GM23338 (cell line): ENCODE measurements at places on chromosomes 11 and 22. TPM values are rescaled to one million over a fixed set of nuclear protein-coding genes. Genes with fewer than 3 reads are reported as not detected.

SMIM35 gene
- total RNA-seq: not detected in 2 replicates

DNA sequence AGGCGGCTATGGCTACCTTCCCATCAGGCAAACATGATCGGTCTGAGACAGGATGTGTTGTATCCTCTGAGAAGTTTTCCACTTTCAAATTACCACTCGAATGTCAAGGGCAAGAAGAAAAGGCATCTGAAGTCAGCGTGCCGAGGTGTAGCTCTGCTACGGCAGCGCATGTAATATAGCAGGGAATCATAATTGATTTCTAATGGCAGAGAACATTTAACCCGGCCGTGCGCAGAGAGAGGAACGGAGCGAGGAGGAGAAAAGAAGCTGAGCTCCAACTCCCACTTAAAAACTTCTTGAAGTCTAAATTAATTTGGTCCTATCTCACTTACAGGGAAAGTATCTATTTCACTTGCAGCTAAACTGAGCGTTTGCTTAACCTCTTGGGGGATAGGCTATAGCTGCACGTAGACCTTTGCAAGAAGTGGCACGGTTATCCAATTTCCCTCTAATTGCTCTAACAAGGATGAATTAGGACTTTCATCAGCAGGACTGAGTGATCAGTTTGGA is 137.3 kb upstream of the KIRREL3 start:
- H3K27me3 ChIP-seq: no peaks in the 10 kb centered on the region
- no peak overlapping the region for H3K4me3 ChIP-seq

GRCh38 chr11:11701070-11701469 is 79.3 kb upstream of the GALNT18 start:
- H3K4me3 ChIP-seq: no peak overlapping the region
- no peak overlapping the region for H3K27ac ChIP-seq
- H3K27me3 ChIP-seq: no peaks in the 10 kb centered on the region
- H3K4me1 ChIP-seq: no peaks in the 10 kb centered on the region
- no peaks in the 10 kb centered on the region for H3K36me3 ChIP-seq

- H3K4me3 ChIP-seq: peak overlapping the region; percentile 98
- peaks cover 6% of the 10 kb centered on the region for H3K4me1 ChIP-seq
- peak; percentile 12 for DNase-seq
- H3K27me3 ChIP-seq: no peaks in the 10 kb centered on the region
- H3K27ac ChIP-seq: peak overlapping the region; percentile 93
- no peaks in the 10 kb centered on the region for H3K36me3 ChIP-seq
Measured at GRCh38 chr11:118572981-118573550, 857 bp downstream of the ARCN1 start.

- H3K27me3 ChIP-seq: no peaks in the 10 kb centered on the region
- no peaks in the 10 kb centered on the region for H3K4me1 ChIP-seq
- DNase-seq: peak; percentile 57
- no peak overlapping the region for H3K27ac ChIP-seq
Measured at GRCh38 chr11:32487270-32487669, 51.9 kb upstream of the WT1 start.

GRCh38 chr22:38202437-38203089 is 769 bp downstream of the MAFF start:
- H3K27ac ChIP-seq: peak overlapping the region; percentile 84
- H3K27me3 ChIP-seq: peaks cover 16% of the 10 kb centered on the region
- H3K36me3 ChIP-seq: no peaks in the 10 kb centered on the region
- H3K4me1 ChIP-seq: peaks cover 4% of the 10 kb centered on the region
- peak; percentile 72 for DNase-seq
- peak overlapping the region; percentile 85 for H3K4me3 ChIP-seq

GRCh38 chr11:103700622-103701021 is 335.8 kb upstream of the DDI1 start:
- no peak overlapping the region for H3K27ac ChIP-seq
- DNase-seq: no peak
- 0 out of 2 replicates have a peak, but pooled peaks cover 4% of the 10 kb centered on the region for H3K4me1 ChIP-seq
- no peak overlapping the region for H3K4me3 ChIP-seq
- no peaks in the 10 kb centered on the region for H3K27me3 ChIP-seq

GRCh38 chr22:45905924-45906865 is 70.8 kb downstream of the WNT7B start:
- no peak overlapping the region for H3K27ac ChIP-seq
- H3K4me3 ChIP-seq: no peak overlapping the region
- no peak for DNase-seq

GRCh38 chr11:105577641-105578040 is 32.2 kb upstream of the GRIA4 start:
- H3K27ac ChIP-seq: no peak overlapping the region
- no peaks in the 10 kb centered on the region for H3K27me3 ChIP-seq
- H3K4me1 ChIP-seq: no peaks in the 10 kb centered on the region
- H3K36me3 ChIP-seq: no peaks in the 10 kb centered on the region

GRCh38 chr11:125514336-125515101 is 18.5 kb upstream of the FEZ1 start:
- DNase-seq: no peak
- no peaks in the 10 kb centered on the region for H3K27me3 ChIP-seq
- no peak overlapping the region for H3K27ac ChIP-seq
- H3K4me1 ChIP-seq: peaks cover 29% of the 10 kb centered on the region

DNA sequence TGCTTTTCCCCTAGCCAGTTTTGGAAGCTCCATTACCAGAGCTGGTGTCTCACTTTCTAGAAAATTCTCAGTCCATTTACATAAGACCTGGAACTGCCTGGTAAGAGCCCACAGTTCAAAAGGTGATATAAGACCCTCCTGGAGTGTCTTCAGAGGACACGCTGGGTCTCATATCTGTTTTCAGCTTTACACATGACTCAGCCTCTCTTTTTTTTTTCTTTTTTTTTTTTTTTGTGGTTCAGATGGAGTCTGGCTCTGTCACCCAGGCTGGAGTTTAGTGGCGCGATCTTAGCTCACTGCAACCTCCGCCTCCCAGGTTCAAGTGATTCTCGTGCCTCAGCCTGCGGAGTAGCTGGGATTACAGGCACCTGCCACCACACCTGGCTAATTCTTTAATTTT is 30.7 kb downstream of the WEE1 start:
- no peak for DNase-seq
- H3K27ac ChIP-seq: no peak overlapping the region
- H3K4me3 ChIP-seq: no peak overlapping the region

DNA sequence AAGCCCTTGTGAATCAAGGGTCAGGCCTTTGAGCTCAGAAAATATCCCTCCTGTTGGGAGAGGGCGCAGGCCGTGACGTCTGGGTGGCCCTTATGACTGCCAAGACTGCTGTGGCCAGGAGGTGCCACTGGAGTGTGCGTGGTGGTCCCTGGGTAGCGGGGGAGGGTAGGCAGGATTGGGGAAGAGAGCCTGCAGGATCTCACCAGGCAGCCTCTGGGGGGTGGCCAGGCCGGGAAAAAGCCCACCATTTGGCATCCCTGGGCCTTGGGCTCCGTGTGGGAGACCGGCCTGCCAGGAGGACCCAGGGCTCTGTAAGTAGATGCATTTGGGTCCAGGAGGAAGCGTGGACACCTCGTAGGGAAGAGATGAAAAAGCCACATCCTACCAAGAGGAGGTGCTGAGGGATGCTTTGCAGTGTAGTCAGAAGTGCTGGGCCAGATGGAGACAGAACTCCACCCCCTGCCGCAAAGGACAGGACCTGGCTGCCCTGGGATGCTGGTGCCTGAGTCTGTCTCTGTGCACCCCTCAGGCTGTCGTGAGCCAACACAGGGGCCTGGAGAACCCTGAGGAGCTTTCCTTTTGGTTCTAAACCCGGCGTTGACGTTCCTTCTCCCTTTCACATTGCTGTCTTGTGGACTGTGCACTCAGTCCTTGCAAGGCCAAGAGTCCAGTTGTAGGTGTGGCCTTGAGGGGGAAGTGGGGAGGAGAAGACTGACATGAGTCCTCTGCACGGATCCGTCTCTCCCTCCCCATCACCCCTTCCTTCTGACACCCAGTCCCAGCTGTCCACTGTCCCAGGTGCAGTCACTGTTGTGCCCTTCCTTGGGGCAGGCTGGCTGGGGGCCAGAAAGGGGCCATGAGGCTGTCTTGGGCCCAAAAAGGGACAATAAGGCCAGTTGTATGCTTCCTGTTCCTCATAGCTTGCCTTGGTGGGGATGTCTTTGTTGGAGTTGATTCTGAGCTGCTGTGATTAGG is 12.7 kb upstream of the MIEF1 start:
- no peaks in the 10 kb centered on the region for H3K27me3 ChIP-seq
- H3K27ac ChIP-seq: no peak overlapping the region
- no peaks in the 10 kb centered on the region for H3K36me3 ChIP-seq
- no peak for DNase-seq
- no peaks in the 10 kb centered on the region for H3K4me1 ChIP-seq
- H3K4me3 ChIP-seq: no peak overlapping the region

GRCh38 chr11:91906871-91907624 is 317.6 kb upstream of the FAT3 start:
- no peak for DNase-seq
- no peak overlapping the region for H3K27ac ChIP-seq
- H3K27me3 ChIP-seq: no peaks in the 10 kb centered on the region
- no peaks in the 10 kb centered on the region for H3K36me3 ChIP-seq

- H3K4me1 ChIP-seq: no peaks in the 10 kb centered on the region
- no peaks in the 10 kb centered on the region for H3K36me3 ChIP-seq
- H3K4me3 ChIP-seq: no peak overlapping the region
- no peak overlapping the region for H3K27ac ChIP-seq
Measured at GRCh38 chr22:44387486-44387885, 74.7 kb upstream of the SHISAL1 start.

GRCh38 chr11:59771605-59772004 is 16.4 kb downstream of the STX3 start:
- no peaks in the 10 kb centered on the region; the same call in 1 of the 2 replicates for H3K36me3 ChIP-seq
- no peak overlapping the region for H3K4me3 ChIP-seq
- no peak for DNase-seq
- no peaks in the 10 kb centered on the region for H3K27me3 ChIP-seq
- H3K4me1 ChIP-seq: peaks cover 3% of the 10 kb centered on the region; the same call in 1 of the 2 replicates

GRCh38 chr11:91163619-91164451 is 941.0 kb upstream of the CHORDC1 start:
- H3K4me1 ChIP-seq: no peaks in the 10 kb centered on the region
- no peaks in the 10 kb centered on the region for H3K36me3 ChIP-seq
- no peak for DNase-seq
- H3K27ac ChIP-seq: no peak overlapping the region
- H3K4me3 ChIP-seq: no peak overlapping the region
- H3K27me3 ChIP-seq: no peaks in the 10 kb centered on the region

DNA sequence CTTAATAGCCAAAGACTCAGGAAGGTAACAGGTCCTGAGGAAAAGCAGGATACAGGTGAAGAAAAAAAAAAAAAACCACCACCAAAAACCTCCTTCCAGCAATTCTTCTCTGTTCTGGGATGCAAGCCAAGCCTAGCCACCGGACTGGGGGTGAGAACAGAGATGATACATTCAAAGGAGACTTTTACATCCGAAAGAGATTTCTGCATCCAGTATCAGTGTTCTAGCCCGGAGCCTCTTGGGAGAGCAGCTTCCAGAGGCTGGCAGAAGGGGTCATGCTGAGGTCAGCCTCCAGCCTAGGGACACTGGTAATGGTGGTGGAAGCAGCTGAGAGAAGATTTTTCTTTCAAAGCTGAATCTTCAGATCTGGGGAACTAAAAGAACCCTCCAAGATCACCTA is 76.2 kb downstream of the KCNC1 start:
- no peak for DNase-seq
- H3K27me3 ChIP-seq: no peaks in the 10 kb centered on the region
- H3K36me3 ChIP-seq: no peaks in the 10 kb centered on the region
- H3K4me1 ChIP-seq: no peaks in the 10 kb centered on the region

DNA sequence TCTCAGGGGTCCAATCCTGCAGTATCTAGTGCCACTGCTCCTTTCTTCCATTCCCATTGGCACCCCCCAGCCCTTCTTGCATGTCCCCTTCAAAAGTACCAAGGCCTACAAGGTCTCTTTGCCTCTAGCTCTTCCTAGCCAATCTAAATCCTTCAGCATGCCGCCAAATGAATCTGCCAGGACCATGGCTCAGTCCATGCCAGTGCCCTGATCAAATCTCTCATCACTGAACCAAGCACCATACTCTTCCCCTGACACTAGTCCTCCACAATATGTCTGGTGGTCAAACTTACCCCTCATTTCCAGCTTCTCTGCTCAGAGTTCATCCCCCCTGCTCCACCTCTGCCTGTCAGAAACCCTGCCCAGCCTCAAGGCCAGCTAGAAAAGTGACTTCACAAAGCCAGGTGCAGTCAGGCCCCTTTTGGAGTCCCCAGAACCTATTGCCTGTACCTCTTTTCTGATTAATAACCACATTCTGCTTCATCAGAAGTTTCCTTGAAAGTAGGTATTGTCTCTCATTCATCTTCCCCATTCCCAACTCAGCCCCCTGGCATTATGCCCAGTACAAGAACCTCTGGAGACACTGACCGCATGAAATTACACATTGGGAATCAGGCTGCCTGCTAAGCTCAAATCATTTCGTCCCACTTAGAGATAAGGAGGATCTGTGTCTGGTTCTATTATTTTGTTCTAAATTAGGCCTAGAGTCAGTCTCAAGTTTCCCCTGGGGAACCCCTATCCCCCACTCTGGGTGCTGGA is 11.4 kb downstream of the FEN1 start:
- H3K27me3 ChIP-seq: no peaks in the 10 kb centered on the region
- H3K4me3 ChIP-seq: no peak overlapping the region
- peaks cover 45% of the 10 kb centered on the region for H3K36me3 ChIP-seq
- no peaks in the 10 kb centered on the region for H3K4me1 ChIP-seq
- no peak for DNase-seq

DDX25 gene
- total RNA-seq: 20.7 and 23.6 TPM in 2 replicates

DNA sequence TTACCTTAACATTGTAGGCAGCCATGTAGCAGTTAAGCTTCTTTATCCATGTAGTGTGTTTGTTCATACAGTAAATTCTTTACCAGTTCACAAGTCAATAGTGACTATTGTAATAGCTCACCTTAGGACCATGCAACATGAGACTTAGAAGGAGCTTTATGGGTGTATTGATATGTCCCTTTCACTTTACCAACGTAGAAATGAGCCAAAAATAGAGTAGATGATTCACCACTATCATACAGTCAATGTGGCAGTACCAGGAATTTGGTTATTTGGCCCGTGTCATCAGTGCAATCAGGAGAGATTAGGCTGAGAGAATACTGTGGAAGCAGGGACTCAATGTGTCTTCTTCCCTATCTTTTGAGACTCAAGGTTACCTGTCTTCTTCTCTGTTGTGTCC is 4.7 kb downstream of the ZDHHC13 start:
- peaks cover 10% of the 10 kb centered on the region; the same call in 1 of the 2 replicates for H3K36me3 ChIP-seq
- DNase-seq: no peak
- H3K27me3 ChIP-seq: no peaks in the 10 kb centered on the region
- no peak overlapping the region for H3K4me3 ChIP-seq
- H3K27ac ChIP-seq: no peak overlapping the region
- H3K4me1 ChIP-seq: peaks cover 8% of the 10 kb centered on the region

- H3K4me3 ChIP-seq: no peak overlapping the region
- no peaks in the 10 kb centered on the region for H3K4me1 ChIP-seq
- peaks cover 13% of the 10 kb centered on the region for H3K27me3 ChIP-seq
- no peak for DNase-seq
- no peak overlapping the region for H3K27ac ChIP-seq
Measured at GRCh38 chr11:115665958-115666357, 161.7 kb upstream of the CADM1 start.

GRCh38 chr11:66408488-66409214 is 12.2 kb upstream of the NPAS4 start:
- peaks cover 19% of the 10 kb centered on the region for H3K4me1 ChIP-seq
- H3K4me3 ChIP-seq: peak overlapping the region; percentile 70
- DNase-seq: peak; percentile 98
- H3K27ac ChIP-seq: peak overlapping the region; percentile 59; the same call in 1 of the 2 replicates

GRCh38 chr22:44661659-44662569 is 40.1 kb upstream of the PRR5 start:
- H3K36me3 ChIP-seq: no peaks in the 10 kb centered on the region
- H3K27ac ChIP-seq: no peak overlapping the region
- H3K27me3 ChIP-seq: peaks cover 7% of the 10 kb centered on the region; the same call in 1 of the 2 replicates

CTTN gene
- total RNA-seq: 327 and 343 TPM in 2 replicates
